KBM-7 (cell line): ENCODE measurements at places on chromosomes 1 and 21.

GRCh38 chr1:41461790-41462679 lies 22.4 kb downstream of the EDN2 start:
- DNase-seq: no peak

DNA sequence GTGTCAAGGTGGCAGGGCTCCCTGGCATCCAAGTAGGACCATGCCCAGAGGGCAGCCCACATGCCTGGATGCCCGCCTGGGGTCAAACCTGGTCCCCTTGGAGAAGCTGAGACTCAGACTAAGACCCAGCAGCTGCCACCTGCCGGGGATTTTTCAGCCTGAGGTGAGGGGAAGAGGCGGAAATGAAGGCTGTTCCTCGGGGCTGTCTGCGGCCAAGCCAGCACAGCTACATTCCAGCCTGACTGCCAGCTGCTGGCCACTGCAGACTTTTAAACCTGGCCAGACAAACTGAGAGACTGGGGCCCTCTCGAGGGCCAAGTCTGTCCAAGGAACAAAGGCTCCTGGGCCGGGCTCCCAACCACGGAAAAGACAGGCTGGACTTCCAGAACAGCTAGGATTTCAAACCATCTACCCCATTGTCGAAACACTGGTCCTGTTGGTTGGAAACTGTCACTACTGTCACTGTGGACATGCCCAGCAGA lies 21.9 kb upstream of the PLEKHG5 start:
- no peak for DNase-seq

GRCh38 chr21:26982767-26983166 lies 15.9 kb upstream of the ADAMTS5 start:
- DNase-seq: no peak

GRCh38 chr1:32627596-32628162 lies 22.7 kb downstream of the ZBTB8OS start:
- no peak for DNase-seq

DNA sequence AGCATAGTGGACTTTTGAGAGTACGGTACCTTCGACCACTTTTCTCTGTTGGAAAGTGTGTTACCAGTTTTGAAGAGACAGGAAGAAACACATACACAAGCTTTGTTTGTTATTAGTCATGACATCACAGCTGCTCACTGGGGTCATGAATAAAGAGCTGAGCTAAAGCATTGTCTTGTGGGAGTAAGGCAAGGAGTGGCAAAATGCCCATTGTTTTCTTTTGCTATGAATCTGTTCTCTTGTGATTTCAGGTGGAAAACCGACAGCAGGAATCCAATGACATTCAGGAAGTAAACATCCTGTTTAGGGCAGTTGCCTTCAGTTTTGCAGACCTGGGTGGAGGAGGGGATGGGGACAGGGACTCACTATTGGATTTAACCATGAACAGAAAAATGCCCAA lies 66.2 kb downstream of the RGL1 start:
- no peak for DNase-seq

DNA sequence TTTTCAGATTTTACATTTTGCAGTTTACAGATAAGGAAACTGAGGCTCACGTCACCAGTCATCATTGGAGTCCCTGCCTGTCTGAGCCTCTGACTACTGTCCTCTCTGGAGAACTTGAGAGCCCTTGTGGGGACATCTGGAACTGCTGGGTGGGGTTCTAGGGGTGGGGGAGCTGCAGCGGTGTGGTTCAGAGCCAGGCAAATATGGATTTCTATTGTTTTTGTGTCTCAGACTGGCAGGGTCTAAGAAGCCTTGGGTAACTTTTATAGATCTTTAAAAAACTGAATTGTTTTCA lies 46.9 kb downstream of the IER5 start:
- peak; percentile 53 for DNase-seq
